NCI-H510A (cell line): ENCODE measurements at places on chromosomes 16 and 17.

- DNase-seq = no peak
These were observed 37.2 kb upstream of the C16orf82 start for GRCh38 chr16:27029525-27029924.

GRCh38 chr17:50268743-50269275 lies 5.5 kb upstream of the TMEM92 start:
- no peak for DNase-seq

DNA sequence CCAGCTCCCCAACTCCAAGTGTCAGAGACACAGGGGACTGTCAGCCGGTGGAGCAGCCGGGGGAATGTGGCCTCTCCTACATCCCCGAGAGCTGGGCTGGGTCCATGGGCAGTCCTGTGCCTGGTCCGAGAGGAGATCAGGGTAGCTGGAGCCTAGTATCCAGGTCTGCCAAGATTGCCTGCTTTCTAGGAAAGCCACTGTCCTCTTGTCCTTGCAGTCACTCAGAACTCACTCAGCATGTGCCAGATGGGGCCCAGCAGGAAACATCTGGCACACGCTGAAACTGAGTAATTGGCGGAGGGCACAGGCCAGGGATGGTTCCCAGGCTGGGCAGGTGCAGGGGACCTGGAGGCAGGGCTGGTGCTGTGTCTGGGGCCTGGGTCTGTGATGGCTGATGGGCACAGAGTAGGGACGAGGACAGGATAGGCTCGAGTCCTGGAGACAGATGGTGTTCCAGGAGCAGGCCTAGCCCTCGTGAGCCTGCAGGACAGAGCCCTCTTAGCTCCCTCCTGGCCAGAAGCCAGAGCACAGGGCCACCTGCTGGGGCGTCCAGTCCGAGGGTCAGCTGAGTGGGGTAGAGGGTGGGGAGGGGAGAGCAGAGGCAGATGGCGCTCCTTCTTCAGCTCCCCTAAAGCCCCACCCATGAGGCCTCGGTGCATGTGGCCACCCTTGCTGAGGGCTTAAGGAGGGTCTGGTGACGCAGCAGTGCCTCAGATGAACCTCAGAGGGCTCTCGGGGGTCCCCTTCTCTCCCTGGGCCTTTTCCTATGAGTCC lies 31.1 kb downstream of the ADCY7 start:
- peak; percentile 41 for DNase-seq

DNA sequence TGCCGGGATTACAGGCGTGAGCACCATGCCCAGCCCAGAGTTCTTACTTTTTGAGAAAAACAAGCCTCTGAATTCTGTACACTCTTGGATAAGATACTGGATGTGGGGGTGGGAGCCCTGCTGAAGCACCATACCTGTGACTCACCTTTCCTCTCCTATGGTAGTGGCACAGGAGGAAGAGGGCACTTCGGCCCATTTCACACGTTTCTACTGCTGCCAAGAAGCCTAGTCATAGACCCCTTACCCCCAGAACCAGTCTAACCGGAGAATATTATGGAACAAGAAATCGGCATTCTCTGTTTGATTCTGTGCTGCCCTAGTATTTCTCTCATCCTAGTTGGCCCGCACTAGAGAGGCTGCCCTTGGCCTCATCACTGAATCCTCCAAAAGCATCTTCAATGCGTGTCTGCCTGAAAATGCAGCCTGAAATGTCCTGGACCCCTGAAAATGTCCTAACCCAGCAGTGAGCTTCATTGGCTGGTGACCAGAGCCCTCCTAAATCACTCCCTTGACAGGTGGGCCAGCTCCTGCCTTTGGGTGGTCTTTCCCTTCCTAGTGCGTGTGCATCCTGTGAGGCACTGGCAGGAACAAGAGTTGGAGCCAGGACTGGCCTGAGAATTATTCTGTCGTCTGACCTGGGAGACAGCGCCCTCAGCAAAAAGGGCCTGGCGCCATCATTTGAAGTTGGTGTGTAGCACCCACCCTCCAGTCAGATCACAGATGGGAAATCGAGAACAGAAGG lies 37.9 kb downstream of the NDEL1 start:
- no peak for DNase-seq

DNA sequence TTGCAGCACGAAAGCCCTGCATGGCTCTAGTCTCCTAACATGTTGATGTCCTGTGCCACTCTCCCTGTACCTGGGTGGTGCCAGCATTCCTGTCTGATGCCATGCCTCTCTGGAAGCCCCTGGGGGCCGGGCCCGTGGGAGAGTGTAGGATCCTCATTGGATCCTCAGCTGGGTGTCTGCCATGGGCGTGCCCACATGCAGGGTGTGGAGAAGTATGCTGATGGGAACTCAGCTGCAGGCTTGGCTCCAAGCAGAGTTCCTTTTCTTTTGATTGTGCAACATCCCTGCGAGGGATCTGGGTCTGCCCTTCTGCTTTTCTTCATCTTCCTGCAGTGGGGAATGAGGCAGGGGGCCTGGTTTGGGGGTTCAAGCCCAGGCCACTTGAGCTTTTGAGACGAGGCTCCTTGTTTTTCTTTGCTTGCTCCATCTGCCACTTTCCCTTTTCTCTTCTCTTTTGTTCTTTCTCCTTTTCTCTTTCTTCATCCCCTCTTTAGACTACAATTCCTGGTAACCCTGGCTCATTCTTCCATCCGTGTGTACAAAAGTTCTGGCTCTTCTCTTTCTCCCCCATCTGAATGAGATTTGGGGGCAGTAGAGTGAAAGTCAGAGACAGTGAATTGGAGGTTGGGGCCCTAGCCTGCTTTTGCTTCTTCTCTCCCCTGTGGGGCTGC lies 32.9 kb downstream of the KSR1 start:
- DNase-seq = no peak

GRCh38 chr17:33318241-33318640 lies 25.1 kb upstream of the ASIC2 start:
- no peak for DNase-seq

GRCh38 chr16:81899601-81900000 lies 111.7 kb downstream of the SDR42E1 start:
- DNase-seq = no peak

GRCh38 chr16:52581530-52581929 lies 34.6 kb upstream of the TOX3 start:
- DNase-seq = no peak

- no peak for DNase-seq
These were observed 64.9 kb downstream of the TEX14 start for GRCh38 chr17:58626905-58627304.

GRCh38 chr16:73143576-73144422 lies 95.9 kb upstream of the ZFHX3 start:
- no peak for DNase-seq

GRCh38 chr16:84914273-84914672 lies 94.5 kb downstream of the CRISPLD2 start:
- no peak for DNase-seq

DNA sequence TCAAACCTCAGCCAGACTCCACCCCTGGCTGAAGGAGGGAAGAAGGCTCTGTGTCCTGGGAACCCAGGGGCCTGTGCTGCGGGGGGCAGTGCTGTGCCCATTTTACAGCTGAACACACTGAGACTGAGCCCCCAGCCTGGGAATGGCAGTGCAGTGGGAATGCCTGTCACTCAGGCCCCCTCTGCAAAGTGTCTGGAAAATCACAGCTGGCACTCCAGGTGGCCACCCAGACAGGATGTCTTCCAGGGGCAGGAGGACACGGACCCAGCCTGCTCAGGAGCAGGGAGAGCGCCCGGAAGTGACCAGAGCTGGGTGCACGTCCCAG lies 32.6 kb downstream of the ZNF469 start:
- DNase-seq = no peak

- no peak for DNase-seq
These were observed 19.7 kb upstream of the MEIOC start for GRCh38 chr17:44636562-44636961.

GRCh38 chr17:28449859-28450258 lies 23.6 kb upstream of the SLC13A2 start:
- no peak for DNase-seq

- DNase-seq = no peak
These were observed 149.1 kb downstream of the PRKCA start for GRCh38 chr17:66451188-66452149.
